SJCRH30 (cell line): ENCODE measurements at places on chromosomes 3 and 15. TPM values are rescaled to one million over a fixed set of nuclear protein-coding genes. Genes with fewer than 3 reads are reported as not detected.

The HHLA2 gene
- not detected in 2 replicates for total RNA-seq

The CCDC13 gene
- 0.33 and 0.34 TPM in 2 replicates for total RNA-seq

DNA sequence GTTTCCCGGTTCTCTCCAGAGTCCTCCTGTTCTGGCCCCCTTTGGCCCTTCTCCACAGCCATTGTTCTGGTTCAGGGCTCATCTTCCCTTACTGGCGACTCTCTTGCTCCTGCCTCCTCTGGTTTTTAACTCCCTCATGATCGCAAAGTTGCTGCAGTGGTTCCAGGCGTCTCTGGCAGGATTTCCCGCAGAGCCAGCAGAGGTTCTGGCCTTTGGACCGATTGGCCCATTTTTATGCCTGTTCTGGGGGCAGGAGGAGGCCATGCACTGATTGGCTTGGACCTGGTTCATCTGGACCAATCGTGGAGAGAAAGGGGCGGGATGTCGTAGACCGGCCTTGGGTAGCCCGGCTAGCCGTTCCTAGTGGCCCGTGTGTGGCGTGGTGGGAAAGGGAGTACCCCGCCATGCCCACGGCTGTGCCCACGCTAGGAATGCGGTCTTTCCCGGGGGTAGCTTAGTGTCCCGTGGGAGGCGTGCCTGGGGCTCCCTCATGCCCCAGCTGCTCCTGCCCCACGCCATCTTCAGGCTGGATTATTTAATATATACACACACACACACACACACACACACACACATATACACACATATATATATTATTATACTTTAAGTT is 113.4 kb downstream of the FBLN2 start:
- no peaks in the 10 kb centered on the region for H3K36me3 ChIP-seq
- DNase-seq, result no peak
- H3K27me3 ChIP-seq, result no peaks in the 10 kb centered on the region

GRCh38 chr3:142272200-142272891 is 47.0 kb upstream of the GK5 start:
- peak overlapping the region; percentile 75 for H3K27ac ChIP-seq
- no peaks in the 10 kb centered on the region for H3K27me3 ChIP-seq
- no peak overlapping the region for H3K4me3 ChIP-seq
- H3K36me3 ChIP-seq, result no peaks in the 10 kb centered on the region
- no peak for DNase-seq

- H3K27ac ChIP-seq, result no peak overlapping the region
- DNase-seq, result no peak
- no peaks in the 10 kb centered on the region for H3K36me3 ChIP-seq
Measured at GRCh38 chr3:148089171-148089570, 608.5 kb upstream of the AGTR1 start.

The GHSR gene
- 1.0 and 1.3 TPM in 2 replicates for total RNA-seq

GRCh38 chr15:40495516-40495915 is 24.7 kb downstream of the CHST14 start:
- DNase-seq, result no peak
- no peak overlapping the region for H3K27ac ChIP-seq
- H3K36me3 ChIP-seq, result no peaks in the 10 kb centered on the region
- peaks cover 13% of the 10 kb centered on the region for H3K4me1 ChIP-seq

DNA sequence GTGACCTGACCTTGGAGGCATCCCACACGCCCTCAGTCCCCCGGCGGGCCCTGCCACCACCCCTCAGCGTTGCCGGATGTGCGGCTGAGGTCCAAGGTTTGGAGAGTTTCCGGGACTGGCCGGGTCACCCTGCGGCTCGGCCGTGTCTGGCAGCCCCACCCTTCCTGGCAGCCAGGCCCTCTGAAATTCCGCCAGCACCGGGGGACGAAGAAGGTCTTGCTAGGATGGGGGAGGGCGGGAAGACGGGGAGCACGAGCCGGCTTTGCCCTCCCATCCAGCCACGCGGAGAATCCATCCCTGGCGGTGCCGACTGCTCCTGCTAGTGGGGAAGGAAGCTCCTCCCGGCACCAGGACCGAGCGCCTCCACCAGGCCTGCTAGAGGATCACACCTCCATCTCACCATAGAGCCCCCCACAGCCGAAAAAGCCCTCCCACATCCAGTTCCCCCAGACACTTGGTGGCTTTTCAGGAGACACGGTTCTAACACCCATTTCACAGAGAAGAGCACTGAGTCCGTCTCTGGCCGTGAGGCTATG is 81.5 kb downstream of the CPN2 start:
- no peaks in the 10 kb centered on the region for H3K36me3 ChIP-seq
- no peaks in the 10 kb centered on the region for H3K27me3 ChIP-seq
- no peak overlapping the region for H3K27ac ChIP-seq
- DNase-seq, result no peak

- no peak for DNase-seq
- no peak overlapping the region for H3K4me3 ChIP-seq
- no peaks in the 10 kb centered on the region for H3K27me3 ChIP-seq
- peak overlapping the region; percentile 42; the same call in 1 of the 2 replicates for H3K27ac ChIP-seq
- peaks cover 15% of the 10 kb centered on the region for H3K4me1 ChIP-seq
- H3K36me3 ChIP-seq, result no peaks in the 10 kb centered on the region
Measured at GRCh38 chr3:53167418-53168174, 6.6 kb downstream of the PRKCD start.

DNA sequence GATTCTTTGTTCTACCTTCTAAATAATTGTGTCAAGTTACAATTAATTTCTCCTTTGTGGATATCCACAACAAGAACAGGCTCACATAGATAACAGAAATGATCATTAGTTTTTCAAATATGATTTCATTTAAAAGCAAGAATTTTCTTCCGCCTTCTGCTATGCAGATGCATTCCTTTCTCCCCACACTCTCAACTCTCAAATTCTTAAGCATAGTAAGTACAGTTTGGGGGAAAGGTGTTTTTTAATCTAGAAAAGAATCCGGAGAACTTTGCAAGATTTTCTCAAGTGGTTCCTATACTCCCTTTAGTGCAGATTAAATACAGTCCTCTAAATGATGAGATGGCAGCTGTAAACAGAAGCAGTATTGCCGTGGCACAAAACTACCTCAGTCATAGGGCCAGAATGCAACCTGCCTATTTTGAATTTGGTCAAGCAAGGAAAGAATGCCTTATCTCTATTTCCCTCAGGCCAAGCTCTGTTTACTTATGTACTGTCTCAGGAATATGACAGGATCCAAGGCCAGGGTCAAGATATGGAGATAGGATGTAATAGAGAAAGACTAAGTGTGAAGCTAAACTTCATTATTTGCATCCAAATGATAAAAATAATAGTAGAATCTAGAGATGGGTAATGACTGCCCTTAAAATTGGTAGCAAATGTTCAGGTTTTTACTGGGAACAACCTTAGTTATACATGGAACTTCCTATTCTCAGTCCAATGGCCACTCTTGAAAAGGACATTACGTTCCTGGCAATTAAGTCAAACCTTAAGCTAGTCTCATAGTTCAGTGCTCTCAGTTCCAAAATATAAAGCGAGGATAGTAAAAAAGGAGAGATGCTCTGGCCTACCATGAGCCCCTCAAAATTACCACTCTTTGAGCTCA is 77.3 kb upstream of the PHLDB2 start:
- H3K27me3 ChIP-seq, result no peaks in the 10 kb centered on the region
- H3K4me1 ChIP-seq, result 0 out of 2 replicates have a peak, but pooled peaks cover 3% of the 10 kb centered on the region
- H3K36me3 ChIP-seq, result no peaks in the 10 kb centered on the region
- DNase-seq, result no peak
- no peak overlapping the region for H3K27ac ChIP-seq
- no peak overlapping the region for H3K4me3 ChIP-seq

The TMEM207 gene
- not detected in 2 replicates for total RNA-seq

The CIDEC gene
- total RNA-seq, result not detected in 2 replicates

DNA sequence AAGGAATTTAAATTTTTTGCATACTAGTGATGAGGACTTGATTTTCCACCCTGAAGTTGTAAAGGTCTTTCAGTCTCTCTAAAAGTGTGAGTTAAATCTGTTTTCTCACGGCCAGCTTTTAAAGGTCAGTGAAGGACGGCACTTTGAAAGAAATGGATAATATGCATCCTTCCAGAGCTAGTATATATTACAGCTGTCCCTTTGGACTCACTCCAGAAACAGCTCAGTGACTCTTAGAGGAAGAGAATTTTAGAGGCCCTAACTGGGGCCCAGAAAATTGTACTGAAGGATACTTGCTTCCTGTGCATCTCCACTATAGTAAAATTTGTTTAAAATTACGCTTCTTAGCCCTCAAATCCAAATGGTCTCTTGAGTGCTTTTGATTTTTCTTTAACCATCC is 41.6 kb downstream of the PIK3CA start:
- no peaks in the 10 kb centered on the region for H3K36me3 ChIP-seq
- H3K4me3 ChIP-seq, result no peak overlapping the region
- H3K27ac ChIP-seq, result peak overlapping the region; percentile 32
- H3K27me3 ChIP-seq, result no peaks in the 10 kb centered on the region
- peaks cover 22% of the 10 kb centered on the region for H3K4me1 ChIP-seq

DNA sequence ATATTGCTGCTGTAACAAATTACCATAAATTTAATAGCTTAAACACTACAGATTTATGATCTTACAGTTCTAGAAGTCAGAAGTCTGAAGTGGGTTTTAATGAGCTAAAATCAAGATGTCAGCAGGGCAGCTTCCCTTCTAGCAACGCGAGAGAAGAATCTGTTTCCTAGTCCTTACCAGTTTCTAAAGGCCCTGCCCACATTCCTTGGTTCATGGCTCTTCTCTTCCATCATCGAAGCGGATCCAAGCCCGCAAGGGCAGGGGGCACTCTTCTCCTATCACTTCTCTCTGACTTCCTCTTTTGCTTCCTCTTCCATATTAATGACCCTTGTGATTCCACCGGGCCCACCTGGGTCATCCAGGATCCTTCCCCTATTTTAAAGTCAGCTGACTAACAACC is 16.1 kb downstream of the MINDY4B start:
- H3K4me3 ChIP-seq, result no peak overlapping the region
- H3K27me3 ChIP-seq, result no peaks in the 10 kb centered on the region; the same call in 1 of the 2 replicates
- no peaks in the 10 kb centered on the region for H3K36me3 ChIP-seq
- H3K27ac ChIP-seq, result no peak overlapping the region
- H3K4me1 ChIP-seq, result no peaks in the 10 kb centered on the region

The P2RY14 gene
- total RNA-seq, result 0.04 TPM in 1 of 2 replicates, not detected in the other
